ENCODE measurements at places on chromosomes 5 and 9.

DNA sequence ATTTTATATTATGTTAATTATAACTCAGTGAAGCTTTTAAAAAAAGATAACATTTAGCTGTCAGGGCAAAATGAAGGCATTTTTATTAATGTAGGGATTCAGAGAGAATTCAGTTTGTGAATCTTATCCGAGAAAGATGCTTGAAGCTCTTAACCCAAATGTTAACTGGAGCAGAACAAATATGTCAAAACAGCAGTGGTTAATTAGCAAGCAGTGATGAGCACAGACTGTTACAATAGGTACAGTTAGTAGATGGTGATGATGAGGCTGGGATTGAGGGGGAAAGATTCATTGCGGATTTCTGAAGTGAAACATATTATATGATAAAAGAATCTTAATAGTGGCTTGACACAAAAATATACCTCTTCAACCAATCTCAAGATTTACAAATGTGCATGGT lies 356.7 kb downstream of the DIRAS2 start:
- no peak for DNase-seq

DNA sequence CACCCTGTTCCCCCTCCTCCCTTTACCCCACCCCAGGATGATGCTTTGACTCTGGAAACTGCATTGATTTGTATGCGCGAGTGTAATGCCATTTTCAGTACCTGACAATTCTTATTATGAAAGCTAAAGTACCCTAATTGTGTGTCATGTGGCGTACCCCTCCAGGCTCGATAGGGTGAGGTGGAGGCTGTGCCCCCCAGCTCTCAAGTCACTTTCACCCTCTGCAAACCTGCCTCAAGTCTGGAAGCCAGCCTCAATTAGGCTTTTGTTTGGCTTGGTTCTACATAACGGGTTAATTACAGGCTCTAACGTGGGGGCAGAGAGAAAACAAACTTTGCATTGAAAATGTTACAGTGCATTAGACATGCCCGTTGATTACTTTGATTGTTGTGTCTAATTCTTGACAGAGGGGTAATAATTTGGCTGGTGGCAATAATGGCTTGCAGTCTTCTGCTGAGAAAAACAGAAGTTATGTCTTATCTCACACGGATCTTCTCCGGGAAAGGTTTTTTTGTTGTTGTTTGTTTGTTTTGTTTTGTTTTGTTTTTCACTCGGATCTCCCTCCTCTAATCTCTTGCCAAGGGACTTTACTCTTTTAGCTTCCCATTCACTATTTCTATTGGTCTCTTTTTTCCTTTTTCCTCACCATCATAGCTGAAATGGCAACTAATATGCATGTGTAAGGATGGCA lies 12.6 kb downstream of the ISL1 start:
- DNase-seq = no peak

DNA sequence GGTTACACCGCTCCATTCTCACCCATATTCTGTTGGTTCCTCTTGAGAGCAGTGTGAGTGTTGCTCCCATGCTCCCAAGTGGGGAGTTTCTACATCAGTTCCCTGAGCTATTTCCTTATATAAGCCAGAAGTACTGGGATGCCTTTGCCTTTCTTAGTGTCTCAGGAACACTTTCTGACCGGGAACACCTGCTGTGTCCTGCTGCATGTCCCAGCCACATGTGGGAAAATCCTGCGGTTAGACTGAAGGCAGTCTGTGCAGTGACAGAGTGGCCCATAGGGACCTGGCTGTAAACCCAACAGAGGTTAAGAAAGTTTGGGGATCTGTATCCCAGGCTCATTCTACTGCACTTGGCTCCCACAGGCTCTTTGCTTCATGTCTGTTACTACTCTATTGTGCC lies 126.0 kb downstream of the EGFLAM start:
- no peak for DNase-seq

- no peak for DNase-seq
Measured at GRCh38 chr9:117000834-117001233, 313.7 kb downstream of the TRIM32 start.

GRCh38 chr5:141747152-141748141 lies 65.4 kb upstream of the ARAP3 start:
- no peak for DNase-seq

GRCh38 chr9:77386187-77386586 lies 208.9 kb downstream of the VPS13A start:
- DNase-seq = no peak

- no peak for DNase-seq
Measured at GRCh38 chr5:139903795-139904565, 108.4 kb downstream of the PSD2 start.

DNA sequence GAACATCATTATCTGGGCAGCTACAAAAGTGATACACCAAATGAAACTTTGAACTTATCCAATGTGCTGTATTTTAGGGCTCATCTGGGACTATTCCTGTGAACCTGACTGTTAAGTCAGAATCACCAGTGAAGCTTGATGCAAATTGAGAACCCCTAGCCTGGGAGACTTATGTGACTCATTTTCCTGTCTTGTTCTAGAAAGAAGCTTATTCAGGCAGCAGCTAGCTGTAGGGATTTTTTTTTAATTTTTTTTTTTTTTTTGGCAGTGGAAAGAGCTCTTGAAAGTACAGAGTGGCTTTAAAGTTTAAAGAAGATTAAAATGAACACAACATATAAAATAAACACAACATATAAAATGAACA lies 81.1 kb upstream of the TNFAIP8 start:
- DNase-seq = no peak

DNA sequence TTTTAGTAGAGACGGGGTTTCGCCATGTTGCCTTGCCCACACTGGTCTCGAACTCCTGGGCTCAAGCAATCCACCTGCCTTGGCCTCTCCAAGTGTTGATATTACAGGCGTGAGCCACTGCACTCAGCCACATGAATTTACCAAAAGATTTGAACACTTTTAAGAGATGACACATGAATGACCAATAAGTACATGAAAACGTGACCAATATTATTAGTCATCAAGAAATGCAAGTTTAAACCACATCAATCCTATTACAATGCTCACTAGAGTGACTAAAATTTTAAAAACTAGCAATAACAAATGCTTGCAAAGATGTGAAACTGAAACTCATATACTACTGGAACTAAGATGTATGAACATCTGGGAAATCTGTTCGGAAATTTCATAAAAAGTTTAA lies 54.3 kb downstream of the NR6A1 start:
- no peak for DNase-seq

DNA sequence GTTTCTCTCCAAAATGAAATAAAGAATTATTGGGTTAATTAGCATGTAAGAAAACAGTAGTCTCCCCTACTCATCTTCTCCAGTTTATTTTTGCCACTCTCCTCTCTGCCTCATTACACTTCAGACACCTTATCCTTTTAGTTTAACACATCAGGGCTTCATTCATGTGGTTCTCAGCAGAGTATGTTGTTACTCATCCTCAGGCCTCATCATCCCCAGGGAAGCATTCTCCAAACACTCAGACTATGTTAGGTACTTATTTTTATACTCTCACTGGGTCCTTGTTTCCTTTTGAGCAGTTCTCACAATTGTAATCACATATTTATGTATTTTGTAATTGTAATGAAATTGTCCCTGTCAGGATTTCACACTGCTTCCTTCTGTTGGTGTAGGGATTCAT lies 470.5 kb downstream of the PDE4D start:
- DNase-seq = no peak

- no peak for DNase-seq
Measured at GRCh38 chr9:75397836-75398235, 309.5 kb downstream of the OSTF1 start.
